Thoracic aorta (tissue), 2 donors: ENCODE measurements at places on chromosomes 12 and 14.
A peak's percentile ranks its signal among the peaks of the same experiment; 100 is the strongest.

GRCh38 chr12:98574110-98574509, 19.4 kb upstream of the SLC25A3 start:
- no peak overlapping the region for H3K4me3 ChIP-seq
- DNase-seq, result no peak
- H3K27ac ChIP-seq, result no peak overlapping the region
- H3K36me3 ChIP-seq, result no peaks in the 10 kb centered on the region
- no peaks in the 10 kb centered on the region for H3K4me1 ChIP-seq

DNA sequence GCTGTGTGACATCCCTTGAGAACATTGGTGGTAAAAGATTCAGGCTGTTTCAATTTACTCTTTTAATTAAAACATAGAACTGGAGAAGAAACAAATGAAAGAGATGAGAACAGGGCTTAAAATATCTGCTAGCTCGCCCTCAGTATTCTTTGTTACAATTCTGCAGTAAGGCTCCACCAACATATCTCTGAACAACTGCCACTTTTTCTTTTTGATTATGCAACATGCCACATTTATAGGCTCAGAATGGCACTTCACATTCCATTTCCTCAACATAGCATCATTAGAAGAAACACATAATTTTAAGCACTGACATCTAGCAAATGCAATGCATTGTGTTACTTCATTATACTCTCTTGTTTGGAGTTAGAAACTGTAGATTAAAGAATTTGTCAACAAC, 1315.2 kb downstream of the LRFN5 start:
- no peaks in the 10 kb centered on the region for H3K36me3 ChIP-seq
- H3K27me3 ChIP-seq, result no peaks in the 10 kb centered on the region
- no peak for DNase-seq
- H3K27ac ChIP-seq, result no peak overlapping the region
- H3K4me1 ChIP-seq, result no peaks in the 10 kb centered on the region
- H3K4me3 ChIP-seq, result no peak overlapping the region

DNA sequence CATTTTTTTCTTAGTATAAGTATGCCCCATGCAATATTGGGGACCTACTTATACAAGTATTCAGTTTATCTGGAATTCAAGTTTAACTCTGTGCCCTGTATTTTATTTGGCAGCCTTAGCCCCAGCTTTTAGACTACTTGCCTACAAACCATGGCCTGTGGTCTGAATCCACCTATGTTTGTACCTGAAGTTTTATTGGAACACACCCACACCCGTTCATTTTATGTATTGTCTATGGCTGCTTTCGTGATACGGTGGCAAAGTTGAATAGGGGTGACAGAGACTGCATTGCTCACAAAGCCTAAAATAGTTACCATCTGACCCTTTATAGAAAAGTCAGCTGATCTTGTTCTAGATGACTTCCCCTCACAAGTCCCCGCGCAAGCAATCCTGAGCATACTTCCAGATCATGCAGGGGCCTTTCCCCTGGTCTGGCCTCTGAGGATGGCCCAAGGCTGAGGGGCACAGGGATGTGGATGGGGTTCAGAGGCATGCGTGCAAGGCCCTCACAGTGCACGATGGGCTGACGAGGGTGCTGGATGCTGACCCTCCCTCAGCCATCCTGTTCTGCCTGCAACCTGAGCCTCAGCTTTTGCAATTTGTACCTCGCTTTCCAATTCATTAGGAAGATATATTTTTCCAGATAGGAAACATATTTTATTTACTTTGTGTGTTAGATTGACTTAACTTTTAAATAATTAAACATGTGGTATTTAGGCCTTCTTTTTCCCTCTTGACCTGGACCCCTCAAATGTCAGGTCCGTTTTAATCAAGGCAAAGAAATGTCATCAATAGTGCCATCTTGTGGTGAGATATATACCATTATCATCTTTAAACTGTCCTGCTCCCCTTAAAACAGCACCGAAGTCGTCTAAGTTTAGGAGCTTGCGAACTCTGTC, 527.3 kb upstream of the CCDC196 start:
- H3K27ac ChIP-seq, result no peak overlapping the region
- H3K4me1 ChIP-seq, result no peaks in the 10 kb centered on the region
- DNase-seq, result no peak
- H3K36me3 ChIP-seq, result no peaks in the 10 kb centered on the region
- no peaks in the 10 kb centered on the region for H3K27me3 ChIP-seq

DNA sequence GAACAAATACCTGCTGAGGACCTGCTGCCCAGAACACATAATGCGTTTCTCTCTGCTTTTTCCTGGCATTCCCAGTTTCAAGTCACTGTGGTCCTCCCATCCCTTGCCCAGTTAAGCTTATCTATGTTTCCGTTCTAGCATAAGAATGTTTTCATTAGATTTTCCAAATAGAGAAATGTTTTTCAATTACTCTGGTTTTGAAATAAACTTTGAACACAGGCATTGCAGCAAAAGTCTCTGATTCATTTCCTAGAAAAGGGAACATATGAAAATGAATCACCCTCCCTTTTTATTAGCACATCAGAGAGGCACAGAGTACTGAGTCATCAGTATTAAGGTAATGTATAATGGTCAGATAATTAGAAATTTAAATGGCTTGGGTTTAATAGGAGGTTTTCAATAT, 201.1 kb upstream of the TMEM260 start:
- no peak for DNase-seq
- no peaks in the 10 kb centered on the region for H3K27me3 ChIP-seq
- peak overlapping the region; percentile 34 for H3K4me3 ChIP-seq
- H3K27ac ChIP-seq, result peak overlapping the region; percentile 79

DNA sequence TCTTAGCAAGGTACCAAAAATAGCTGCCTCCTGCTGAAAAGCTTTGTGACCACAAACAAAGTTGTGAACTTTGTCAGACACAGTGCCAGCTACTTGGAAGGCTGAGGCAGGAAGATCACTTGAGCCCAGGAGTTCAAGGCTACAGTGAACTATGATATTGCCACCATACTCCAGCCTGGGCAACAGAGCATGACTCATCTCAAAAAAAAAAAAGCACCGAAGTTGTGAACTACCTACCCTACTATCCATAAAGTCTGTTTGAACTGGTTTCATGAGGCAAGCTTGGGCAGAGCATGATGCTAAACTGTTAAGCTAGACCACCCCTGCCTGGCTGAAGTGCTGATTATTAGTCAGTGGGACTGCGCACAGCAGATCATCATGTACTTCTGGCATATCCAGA, 75.5 kb downstream of the RAD52 start:
- no peak overlapping the region for H3K4me3 ChIP-seq
- H3K27ac ChIP-seq, result no peak overlapping the region
- no peaks in the 10 kb centered on the region for H3K27me3 ChIP-seq
- no peak for DNase-seq
- H3K36me3 ChIP-seq, result peaks cover 6% of the 10 kb centered on the region
